Small intestine (tissue), 16 donors: ENCODE measurements at places on chromosomes 6 and 20.

DNA sequence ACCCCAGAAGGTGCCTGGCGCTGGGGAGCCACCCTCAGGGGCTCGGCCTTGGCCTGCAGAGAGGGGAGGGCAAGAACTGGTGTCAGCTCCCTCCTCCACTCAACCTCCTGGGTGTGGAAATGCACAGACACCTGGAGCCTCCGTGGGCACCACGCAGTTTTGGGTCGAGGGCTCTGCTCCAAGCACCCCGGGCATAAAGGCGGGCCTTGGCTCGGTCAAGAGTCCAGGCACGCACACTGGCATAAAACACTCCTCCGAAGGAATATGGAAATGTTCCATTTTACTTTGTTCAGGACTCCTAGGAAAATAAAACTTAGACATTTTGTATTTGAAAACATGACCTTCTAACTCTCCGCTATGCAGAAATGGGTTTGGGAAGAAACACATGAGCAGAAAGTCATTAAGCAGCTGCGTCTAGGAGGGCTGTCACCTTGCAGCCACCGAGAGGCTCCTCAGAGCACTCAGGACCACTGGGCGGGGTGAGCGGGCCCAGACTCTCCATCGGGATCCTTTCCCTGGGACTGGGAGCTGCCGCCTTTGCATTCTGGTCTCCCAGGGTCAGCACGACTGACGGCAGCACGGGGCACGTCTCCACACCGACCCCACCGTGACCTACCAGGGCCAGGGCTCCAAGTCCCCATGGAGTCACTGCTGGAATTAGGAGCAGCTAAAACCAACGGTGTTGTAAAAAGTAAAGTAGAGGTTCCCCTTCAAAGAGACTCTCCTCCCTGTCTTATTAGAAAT, 46.0 kb upstream of the DACT2 start:
- no peak for DNase-seq

DNA sequence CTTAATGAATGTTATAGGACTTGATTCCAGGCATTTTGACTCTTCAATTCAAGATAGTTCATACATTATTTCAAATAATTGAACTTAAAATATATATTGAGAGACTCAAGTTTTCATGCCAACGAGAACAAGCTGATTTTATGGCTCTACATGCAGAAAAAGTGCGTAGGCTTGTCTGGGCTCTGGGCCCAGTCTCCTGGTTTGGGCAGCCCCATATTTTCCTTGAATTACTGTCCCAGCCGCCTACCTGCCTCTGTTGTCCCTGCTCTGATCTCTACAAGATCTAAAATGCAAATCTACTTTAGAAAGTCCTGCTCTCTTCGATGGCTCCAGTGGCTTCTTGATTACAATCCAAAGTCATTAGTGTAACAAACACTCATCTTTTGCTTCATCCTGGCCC, 537.4 kb upstream of the CHD6 start:
- DNase-seq, result no peak

- DNase-seq, result no peak
These were observed 212.3 kb upstream of the LAMP5 start for GRCh38 chr20:9302091-9302462.

DNA sequence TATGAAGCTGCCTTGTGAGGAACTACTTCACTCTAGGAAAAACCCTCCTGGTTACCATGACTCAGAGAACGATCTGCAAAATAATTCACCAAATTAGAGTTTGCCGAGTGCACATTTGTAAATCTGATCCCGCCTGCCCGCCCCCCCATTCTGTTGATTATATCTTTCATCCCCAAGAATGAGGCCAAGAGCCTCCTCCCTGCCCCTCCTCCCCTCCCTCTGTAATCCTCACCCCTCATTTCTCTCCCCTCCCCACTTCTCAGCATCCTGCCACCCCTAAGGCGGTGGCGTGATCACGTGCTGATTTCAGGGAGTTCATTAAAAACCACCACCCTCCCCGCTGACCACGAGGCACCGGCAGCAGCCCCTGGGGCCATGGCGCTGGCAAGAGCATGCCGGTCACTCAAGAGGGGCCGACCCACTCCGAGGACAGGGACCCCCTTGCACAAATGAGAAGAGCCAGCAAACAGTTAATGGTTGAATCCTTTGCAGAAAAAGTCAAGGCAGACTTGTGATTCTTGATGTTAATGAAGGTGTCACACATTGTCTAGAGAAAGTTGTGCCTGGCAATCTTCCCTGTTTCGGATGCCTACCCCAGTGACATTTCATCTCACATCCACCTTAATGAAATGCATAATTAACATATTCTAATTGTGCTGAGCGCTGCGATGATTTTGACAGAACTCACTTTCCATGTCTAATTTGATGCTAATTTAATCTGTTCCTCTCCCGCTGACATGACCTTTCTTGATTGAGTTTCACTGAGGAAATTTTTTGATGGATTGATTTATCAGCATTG, 247.9 kb downstream of the ZNF217 start:
- DNase-seq, result no peak
